ENCODE measurements at places on chromosomes 3 and 15.

- no peak for DNase-seq
These were observed 33.6 kb downstream of the MCTP2 start for GRCh38 chr15:94265009-94265408.

- no peak for DNase-seq
These were observed 38.6 kb downstream of the PDZRN3 start for GRCh38 chr3:73586190-73586589.

DNA sequence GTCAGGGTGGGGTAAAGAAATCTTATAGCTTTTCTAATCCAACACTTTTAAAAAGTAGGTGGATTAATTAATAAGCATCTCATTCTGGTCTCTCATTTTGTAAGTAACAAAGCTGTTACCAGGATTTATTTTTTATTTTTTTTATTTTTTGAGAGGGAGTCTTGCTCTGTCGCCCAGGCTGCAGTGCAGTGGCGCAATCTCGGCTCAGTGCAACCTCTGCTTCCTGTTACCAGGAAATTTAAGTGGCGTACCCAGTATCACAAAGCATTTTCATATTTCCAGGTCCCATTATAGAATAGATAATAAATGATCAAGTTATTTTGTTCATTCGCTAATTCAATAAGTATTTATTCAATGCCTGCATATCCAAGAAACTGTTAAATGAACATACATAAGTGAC, 13.2 kb downstream of the ALDH1A2 start:
- no peak for DNase-seq

- DNase-seq, result no peak
These were observed 64.0 kb downstream of the RGMA start for GRCh38 chr15:93024716-93025624.

DNA sequence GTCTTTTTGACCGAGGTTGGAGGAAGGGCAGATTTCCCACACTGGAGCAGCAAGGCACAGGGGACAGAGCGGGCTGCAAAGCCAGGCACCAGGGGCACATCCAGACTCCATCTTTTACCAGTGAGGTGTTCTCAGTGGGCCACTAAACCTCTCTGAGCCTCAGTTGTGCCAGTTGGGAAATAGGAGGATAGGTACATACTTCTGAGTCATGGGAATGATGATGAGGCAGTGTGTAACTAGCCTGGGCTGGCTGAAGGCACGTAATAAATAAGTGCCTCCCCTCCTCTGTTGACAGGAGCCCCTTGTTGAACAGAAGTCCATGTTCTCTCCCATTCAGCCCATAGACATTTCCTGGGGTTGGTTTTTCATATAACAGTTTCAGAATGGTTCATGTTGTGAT, 48.7 kb downstream of the GPD1L start:
- no peak for DNase-seq

DNA sequence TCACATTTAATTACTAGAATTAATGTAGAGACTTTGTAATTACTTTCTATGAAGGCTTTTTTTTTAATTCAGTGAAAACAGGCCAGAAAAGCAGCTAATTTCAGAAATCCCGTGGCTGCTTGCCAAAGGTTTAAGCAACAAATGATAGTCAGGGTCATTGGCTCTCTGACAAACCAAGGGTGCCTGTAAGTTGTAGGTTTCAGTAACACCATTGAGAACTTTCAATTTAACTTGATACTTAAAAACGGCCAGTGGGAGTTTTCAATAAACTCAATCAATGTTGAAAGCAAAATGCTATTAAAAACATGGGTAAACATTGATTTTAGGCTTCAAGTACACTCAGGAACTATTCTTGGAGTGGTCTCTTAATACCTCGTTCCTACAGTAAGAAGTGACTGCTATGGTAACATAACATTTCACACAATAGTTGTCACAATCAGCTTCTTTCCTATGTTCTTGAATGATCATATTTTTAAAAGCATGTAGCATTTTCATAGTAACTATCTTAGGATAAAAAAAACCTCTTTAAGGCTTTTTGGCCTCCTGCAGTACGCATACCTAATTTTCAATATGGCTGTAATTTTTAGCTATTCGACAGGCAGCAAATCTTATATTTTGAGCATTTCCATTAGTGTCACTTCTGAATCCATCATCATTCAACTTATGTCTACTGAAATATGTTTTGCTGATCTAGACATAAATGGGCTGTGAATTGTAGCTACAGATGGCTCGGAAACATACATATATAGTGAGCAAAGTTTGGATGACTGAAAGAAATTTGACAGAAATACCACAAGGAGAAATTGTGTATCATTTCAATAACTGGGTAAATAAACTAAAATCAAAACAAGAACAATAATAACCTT, 592.1 kb upstream of the GBE1 start:
- DNase-seq, result no peak

GRCh38 chr3:127044996-127045395, 62.1 kb downstream of the PLXNA1 start:
- DNase-seq, result no peak

- DNase-seq, result no peak
These were observed 164.4 kb upstream of the SGO1 start for GRCh38 chr3:20350449-20350848.

DNA sequence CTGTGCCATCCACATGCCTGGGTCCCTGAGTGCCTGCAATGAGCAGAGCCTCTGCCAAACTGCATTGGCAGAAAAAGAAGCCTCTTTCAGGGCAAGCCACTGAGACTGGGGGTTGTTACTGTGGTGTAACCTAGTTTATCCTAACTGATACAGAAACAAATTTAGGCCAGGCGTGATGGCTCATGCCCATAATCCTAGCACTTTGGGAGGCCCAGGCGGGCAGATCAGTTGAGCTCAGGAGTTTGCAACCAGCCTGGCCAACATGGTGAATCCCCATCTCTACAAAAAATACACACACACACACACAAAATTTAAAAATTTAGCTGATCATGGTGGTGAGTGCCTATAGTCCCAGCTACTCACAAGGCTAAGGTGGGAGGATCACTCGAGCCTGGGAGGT, 221.6 kb downstream of the TBC1D2B start:
- DNase-seq, result no peak

GRCh38 chr15:70761931-70762468, 1.4 kb downstream of the UACA start:
- no peak for DNase-seq

DNA sequence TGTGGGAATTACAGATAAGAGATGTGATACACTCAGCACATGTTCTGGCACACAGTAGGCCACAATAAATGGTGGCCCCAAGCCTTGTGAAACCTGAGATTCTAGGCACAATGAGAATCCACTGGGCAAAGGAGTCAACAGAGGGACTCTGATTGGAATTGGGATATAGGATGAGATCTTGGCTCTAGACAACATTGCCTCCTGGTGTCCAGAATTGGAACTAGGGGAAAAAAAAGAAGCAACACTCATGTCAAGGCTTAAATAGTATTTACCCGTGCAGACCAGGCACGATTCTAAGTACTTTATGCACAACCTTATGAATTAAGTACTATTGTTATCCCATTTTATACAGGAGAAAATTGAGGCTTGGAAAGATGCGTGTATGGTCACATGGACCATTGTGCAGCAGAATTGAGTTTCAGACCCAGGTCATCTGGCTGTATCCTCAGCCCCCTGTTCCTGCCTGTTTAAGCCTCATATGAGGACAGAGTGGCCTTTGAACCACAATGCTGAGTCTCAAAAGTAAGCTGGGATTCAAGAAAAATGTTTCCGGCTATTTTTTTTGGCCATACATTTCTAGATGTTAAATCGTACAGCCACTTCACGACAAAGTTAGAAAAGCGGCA, 124.8 kb downstream of the SV2B start:
- no peak for DNase-seq
